ENCODE measurements at places on chromosomes 2 and 18. TPM values are rescaled to one million over a fixed set of nuclear protein-coding genes. Genes with fewer than 3 reads are reported as not detected.
A peak's percentile ranks its signal among the peaks of the same experiment; 100 is the strongest.

Gene DYNAP
- not detected for total RNA-seq

Gene VWA3B
- 0.48 TPM for total RNA-seq

Gene SERPINB12
- total RNA-seq = not detected

Gene ANKRD23
- 8.0 TPM for total RNA-seq

Gene ECEL1
- 1.2 TPM for total RNA-seq

Gene NAT8
- not detected for total RNA-seq

Gene SCG2
- not detected for total RNA-seq

DNA sequence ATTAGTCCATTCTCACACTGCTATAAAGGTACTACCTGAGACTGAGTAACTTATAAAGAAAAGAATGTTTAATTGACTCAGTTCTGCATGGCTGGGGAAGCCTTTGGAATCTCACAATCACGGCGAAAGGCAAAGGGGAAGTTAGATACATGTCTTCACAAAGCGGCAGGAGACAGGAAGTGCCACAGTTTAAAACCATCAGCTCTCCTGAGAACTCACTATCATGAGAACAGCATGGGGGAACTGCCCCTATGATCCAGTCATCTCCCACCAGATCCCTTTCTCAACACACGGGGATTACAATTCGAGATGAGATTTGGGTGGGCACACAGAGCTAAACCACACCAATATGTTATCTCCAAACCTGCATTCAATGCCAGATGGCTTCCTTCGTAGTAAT lies 716.1 kb downstream of the DCC start:
- H3K36me3 ChIP-seq = no peaks in the 10 kb centered on the region
- H3K4me3 ChIP-seq = no peak overlapping the region
- no peaks in the 10 kb centered on the region for H3K4me1 ChIP-seq
- H3K27ac ChIP-seq = no peak overlapping the region
- DNase-seq = no peak

DNA sequence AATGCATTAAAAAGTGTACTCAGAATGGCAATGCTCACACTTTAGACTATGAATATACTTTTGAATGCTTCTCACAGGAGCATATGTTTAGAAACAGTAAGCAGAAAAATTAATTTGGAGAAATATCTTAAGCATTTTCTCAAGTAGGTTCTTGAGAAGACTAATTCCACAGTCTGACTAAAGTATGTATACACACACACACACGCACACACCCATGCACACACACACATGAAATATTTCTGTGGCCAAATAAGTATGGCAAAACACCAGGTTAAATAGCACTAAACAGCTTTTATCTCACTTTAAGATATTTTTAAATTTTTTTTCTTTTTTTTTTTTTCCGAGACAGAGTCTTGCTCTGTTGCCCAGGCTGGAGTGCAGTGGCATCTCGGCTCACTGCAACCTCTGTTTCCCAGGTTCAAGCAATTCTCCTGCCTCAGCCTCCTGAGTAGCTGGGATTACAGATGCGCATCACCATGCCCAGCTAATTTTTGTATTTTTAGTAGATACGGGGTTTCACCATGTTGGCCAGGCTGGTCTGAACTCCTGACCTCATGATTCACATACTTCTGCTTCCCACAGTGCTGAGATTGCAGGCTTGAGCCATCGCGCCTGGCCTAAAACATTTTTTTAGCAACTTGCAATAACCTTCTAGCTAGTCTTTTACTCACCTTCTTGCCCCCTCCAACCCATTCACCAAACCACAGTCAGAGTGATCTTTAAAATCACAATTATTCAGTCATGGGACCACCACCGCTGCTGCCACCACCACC lies 67.5 kb upstream of the SCG2 start:
- no peak overlapping the region for H3K4me3 ChIP-seq
- H3K27ac ChIP-seq = no peak overlapping the region
- H3K27me3 ChIP-seq = no peaks in the 10 kb centered on the region

GRCh38 chr2:70961648-70961994 lies 16.8 kb upstream of the ANKRD53 start:
- H3K4me1 ChIP-seq = no peaks in the 10 kb centered on the region
- no peak overlapping the region for H3K4me3 ChIP-seq
- peaks cover 23% of the 10 kb centered on the region for H3K27me3 ChIP-seq
- no peak for DNase-seq
- no peak overlapping the region for H3K27ac ChIP-seq

DNA sequence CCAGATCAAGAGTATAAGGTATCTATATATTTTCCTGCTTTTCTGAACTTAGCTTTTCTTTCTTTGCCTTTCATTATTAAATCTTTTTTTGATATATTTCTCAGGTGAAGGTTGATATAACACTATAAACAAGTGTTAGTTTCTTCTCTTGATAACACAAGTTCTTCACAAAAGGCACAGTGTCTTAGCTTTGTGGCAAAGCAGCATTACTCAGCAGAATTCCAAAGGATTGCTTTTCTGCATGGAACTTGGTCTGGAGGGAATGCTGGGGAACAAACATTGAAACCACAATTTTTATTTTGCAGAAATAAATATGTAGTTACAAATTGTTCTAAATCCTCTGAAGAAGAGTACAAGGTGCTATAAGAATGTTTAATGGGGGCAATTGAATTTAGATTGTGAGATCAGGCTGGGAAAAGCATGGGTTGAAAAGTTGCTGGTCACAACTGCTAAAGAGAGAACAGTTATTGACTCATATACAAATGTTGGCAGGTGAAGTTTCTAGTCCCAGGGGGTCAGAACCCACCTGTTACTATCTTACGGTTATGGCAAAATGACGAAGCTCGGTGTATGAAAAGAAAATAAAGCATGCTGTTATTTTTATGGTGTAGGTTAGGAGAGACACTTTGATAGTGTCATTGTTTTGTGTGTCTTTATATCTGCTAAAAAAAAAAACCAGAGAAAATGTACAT lies 68.2 kb downstream of the UBR3 start:
- no peak overlapping the region for H3K4me3 ChIP-seq
- no peak overlapping the region for H3K27ac ChIP-seq
- H3K4me1 ChIP-seq = peaks cover 8% of the 10 kb centered on the region
- peaks cover 60% of the 10 kb centered on the region for H3K36me3 ChIP-seq

DNA sequence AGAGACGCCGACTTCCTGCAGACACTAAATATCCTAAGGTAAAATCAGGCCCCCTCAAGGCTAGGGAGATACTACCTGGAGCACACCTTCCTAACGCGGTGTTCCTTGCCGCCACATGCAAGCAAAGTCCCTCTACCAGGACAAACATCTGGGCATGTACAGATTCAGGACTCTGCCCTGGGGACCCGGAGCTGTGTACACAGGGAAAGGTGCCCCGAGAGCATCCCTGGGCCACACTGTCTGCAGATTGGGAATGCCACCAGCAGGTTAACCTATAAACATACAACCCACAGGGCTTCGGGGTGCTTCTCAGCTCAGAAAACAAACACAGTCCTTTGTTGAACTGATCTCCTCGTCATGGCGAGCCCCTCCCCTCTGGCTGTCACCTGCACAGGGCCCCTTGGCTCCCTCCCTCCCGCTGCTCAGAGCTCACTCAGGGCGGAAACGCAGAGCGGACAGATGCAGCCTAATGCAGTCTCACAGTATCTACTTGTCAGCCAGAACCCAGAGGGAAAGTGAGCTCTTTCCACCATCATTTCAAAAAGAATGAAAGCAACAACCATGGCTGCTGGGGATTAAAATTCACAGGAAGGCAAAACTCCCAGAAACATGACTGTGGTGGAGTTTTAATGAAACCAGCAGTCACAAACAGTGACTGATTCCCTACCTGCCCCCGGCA lies 218.8 kb downstream of the HDAC4 start:
- no peak overlapping the region for H3K27ac ChIP-seq
- no peaks in the 10 kb centered on the region for H3K27me3 ChIP-seq
- peaks cover 23% of the 10 kb centered on the region for H3K36me3 ChIP-seq
- H3K4me3 ChIP-seq = no peak overlapping the region
- H3K4me1 ChIP-seq = peaks cover 15% of the 10 kb centered on the region

- H3K36me3 ChIP-seq = no peaks in the 10 kb centered on the region
- H3K27ac ChIP-seq = no peak overlapping the region
- DNase-seq = no peak
- H3K27me3 ChIP-seq = no peaks in the 10 kb centered on the region
These were observed 344.3 kb upstream of the KYNU start for GRCh38 chr2:142533177-142533576.

GRCh38 chr18:63909870-63910269 lies 2.1 kb downstream of the SERPINB10 start:
- no peaks in the 10 kb centered on the region for H3K4me1 ChIP-seq
- H3K4me3 ChIP-seq = no peak overlapping the region
- no peaks in the 10 kb centered on the region for H3K36me3 ChIP-seq
- no peak overlapping the region for H3K27ac ChIP-seq
- no peaks in the 10 kb centered on the region for H3K27me3 ChIP-seq

DNA sequence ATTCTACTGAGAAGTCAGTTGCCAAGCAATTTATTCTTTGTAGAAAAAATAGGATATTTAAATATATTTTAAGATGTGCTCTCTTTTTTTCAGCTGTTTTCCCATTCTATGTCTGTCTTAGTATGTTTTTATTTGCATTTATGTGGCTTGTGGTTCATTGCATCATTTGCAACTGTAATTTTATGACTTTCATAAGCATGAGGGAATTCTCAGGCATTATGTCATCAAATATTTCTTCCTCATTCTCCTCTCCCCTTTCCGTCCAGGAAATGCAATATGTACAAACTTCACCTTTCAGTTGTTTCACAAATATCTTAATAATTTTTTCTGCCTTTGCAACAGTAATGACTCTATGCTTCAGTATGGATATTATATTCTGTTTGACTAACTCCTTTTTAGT lies 560.2 kb upstream of the LRATD1 start:
- no peak overlapping the region for H3K27ac ChIP-seq
- no peaks in the 10 kb centered on the region for H3K4me1 ChIP-seq
- H3K27me3 ChIP-seq = no peaks in the 10 kb centered on the region
- H3K36me3 ChIP-seq = no peaks in the 10 kb centered on the region

- no peaks in the 10 kb centered on the region for H3K27me3 ChIP-seq
- H3K4me3 ChIP-seq = no peak overlapping the region
- H3K36me3 ChIP-seq = no peaks in the 10 kb centered on the region
These were observed 90.2 kb downstream of the MCFD2 start for GRCh38 chr2:46825231-46825938.

DNA sequence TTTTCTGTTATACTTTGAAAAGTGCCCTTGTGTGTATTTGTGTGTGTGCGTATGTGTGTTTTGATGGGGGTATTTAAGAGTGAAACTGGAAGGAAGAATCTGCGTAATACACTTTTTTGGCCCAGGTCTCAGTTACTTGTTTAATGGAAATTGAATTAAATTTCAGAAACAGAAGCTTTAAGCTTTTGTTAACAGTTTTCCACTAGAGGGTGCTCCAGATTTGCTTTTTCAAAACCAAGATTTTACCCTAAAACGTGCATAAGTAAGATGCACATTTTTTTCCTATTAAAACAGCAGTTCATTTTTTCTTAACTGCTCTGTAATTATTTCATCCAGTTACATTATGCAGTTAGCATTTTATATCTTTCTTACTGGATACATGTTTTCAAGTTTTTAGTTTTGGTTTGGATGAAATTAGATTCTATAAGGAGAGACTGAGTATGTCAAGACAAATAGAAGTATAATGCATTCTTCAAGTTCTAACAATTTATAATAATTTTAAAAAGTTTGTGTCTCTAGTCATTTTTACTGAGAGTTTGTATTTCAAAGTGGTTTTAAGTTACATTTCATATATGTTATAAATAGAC lies 97.2 kb downstream of the PIK3C3 start:
- peaks cover 4% of the 10 kb centered on the region for H3K36me3 ChIP-seq
- no peak overlapping the region for H3K4me3 ChIP-seq
- H3K27me3 ChIP-seq = no peaks in the 10 kb centered on the region
- no peak overlapping the region for H3K27ac ChIP-seq
- H3K4me1 ChIP-seq = peaks cover 6% of the 10 kb centered on the region
- DNase-seq = no peak

GRCh38 chr2:68948710-68949109 lies 4.0 kb downstream of the GKN2 start:
- H3K27ac ChIP-seq = no peak overlapping the region
- no peaks in the 10 kb centered on the region for H3K27me3 ChIP-seq
- H3K36me3 ChIP-seq = no peaks in the 10 kb centered on the region
- DNase-seq = no peak
- H3K4me1 ChIP-seq = peaks cover under 1% of the 10 kb centered on the region
- H3K4me3 ChIP-seq = no peak overlapping the region

- no peaks in the 10 kb centered on the region for H3K36me3 ChIP-seq
- H3K27ac ChIP-seq = no peak overlapping the region
- H3K4me1 ChIP-seq = peaks cover 21% of the 10 kb centered on the region
- DNase-seq = no peak
- H3K4me3 ChIP-seq = no peak overlapping the region
- no peaks in the 10 kb centered on the region for H3K27me3 ChIP-seq
These were observed 32.5 kb downstream of the DARS1 start for GRCh38 chr2:135952891-135953290.

- peaks cover 23% of the 10 kb centered on the region for H3K4me1 ChIP-seq
- no peak overlapping the region for H3K4me3 ChIP-seq
- H3K36me3 ChIP-seq = no peaks in the 10 kb centered on the region
- DNase-seq = no peak
These were observed 23.5 kb downstream of the ITSN2 start for GRCh38 chr2:24336811-24337210.

GRCh38 chr2:124970030-124970429 lies 944.9 kb downstream of the CNTNAP5 start:
- no peak overlapping the region for H3K4me3 ChIP-seq
- H3K4me1 ChIP-seq = no peaks in the 10 kb centered on the region
- H3K27ac ChIP-seq = no peak overlapping the region

- H3K36me3 ChIP-seq = no peaks in the 10 kb centered on the region
- DNase-seq = no peak
- H3K4me3 ChIP-seq = no peak overlapping the region
- H3K4me1 ChIP-seq = no peaks in the 10 kb centered on the region
- no peak overlapping the region for H3K27ac ChIP-seq
- no peaks in the 10 kb centered on the region for H3K27me3 ChIP-seq
These were observed 105.2 kb downstream of the RBM43 start for GRCh38 chr2:151156431-151156830.

GRCh38 chr2:21317131-21317530 lies 193.4 kb downstream of the TDRD15 start:
- peaks cover 4% of the 10 kb centered on the region for H3K4me1 ChIP-seq
- peak; percentile 36 for DNase-seq
- H3K4me3 ChIP-seq = no peak overlapping the region
- no peaks in the 10 kb centered on the region for H3K27me3 ChIP-seq

GRCh38 chr2:147663153-147663961 lies 181.5 kb upstream of the ACVR2A start:
- no peaks in the 10 kb centered on the region for H3K4me1 ChIP-seq
- no peaks in the 10 kb centered on the region for H3K27me3 ChIP-seq
- DNase-seq = no peak
- H3K36me3 ChIP-seq = no peaks in the 10 kb centered on the region
- H3K4me3 ChIP-seq = peak overlapping the region; percentile 4
- no peak overlapping the region for H3K27ac ChIP-seq

GRCh38 chr2:27255660-27256059 lies 7.2 kb downstream of the SLC30A3 start:
- H3K4me3 ChIP-seq = no peak overlapping the region
- no peak overlapping the region for H3K27ac ChIP-seq
- H3K27me3 ChIP-seq = peaks cover 5% of the 10 kb centered on the region

DNA sequence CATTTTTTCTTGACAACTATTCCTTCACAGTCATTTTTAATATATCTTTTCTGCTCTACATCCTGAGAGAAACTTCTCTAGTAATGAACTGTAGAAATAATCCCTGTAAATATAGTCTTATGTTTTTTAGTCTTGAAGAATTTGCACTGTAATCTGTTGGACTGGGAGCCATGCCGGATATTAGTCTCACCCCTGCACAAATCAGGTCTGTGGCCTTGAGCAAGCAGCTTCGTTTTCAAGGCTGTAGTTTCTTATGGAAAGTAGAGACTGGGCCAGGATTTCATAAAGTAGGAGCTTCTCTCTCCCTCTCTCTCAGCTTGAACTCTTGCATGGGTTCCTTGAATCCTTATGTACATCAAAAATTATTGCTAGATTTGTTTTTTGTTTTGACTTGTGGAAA lies 8.7 kb downstream of the FARP2 start:
- DNase-seq = no peak
- no peak overlapping the region for H3K4me3 ChIP-seq
- H3K27me3 ChIP-seq = no peaks in the 10 kb centered on the region
- no peaks in the 10 kb centered on the region for H3K36me3 ChIP-seq
- H3K27ac ChIP-seq = no peak overlapping the region
